ENCODE measurements at places on chromosomes 11 and 22.
A peak's percentile ranks its signal among the peaks of the same experiment; 100 is the strongest.

GRCh38 chr11:9575260-9576240 is 2.1 kb downstream of the WEE1 start:
- DNase-seq = peak; percentile 74

DNA sequence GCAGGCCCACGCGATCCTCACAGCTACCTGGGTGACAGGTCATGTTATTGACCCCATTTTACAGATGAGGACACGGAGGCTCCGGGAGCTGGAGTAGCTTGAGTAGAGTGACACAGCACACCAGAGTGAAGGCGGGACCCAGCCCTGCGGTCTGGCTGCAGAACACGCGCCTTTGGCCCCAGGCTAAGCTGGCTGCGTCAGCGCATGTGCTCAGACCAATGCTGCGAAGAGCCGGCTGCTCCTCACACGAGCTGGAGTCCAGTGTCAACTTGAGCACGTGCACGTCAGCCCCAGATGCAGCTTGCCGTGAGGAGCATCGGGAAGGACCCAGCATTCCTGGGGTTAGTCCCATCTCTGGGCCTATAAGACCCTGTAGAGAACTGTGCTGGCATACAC is 49.9 kb downstream of the SCUBE1 start:
- DNase-seq = peak; percentile 87

DNA sequence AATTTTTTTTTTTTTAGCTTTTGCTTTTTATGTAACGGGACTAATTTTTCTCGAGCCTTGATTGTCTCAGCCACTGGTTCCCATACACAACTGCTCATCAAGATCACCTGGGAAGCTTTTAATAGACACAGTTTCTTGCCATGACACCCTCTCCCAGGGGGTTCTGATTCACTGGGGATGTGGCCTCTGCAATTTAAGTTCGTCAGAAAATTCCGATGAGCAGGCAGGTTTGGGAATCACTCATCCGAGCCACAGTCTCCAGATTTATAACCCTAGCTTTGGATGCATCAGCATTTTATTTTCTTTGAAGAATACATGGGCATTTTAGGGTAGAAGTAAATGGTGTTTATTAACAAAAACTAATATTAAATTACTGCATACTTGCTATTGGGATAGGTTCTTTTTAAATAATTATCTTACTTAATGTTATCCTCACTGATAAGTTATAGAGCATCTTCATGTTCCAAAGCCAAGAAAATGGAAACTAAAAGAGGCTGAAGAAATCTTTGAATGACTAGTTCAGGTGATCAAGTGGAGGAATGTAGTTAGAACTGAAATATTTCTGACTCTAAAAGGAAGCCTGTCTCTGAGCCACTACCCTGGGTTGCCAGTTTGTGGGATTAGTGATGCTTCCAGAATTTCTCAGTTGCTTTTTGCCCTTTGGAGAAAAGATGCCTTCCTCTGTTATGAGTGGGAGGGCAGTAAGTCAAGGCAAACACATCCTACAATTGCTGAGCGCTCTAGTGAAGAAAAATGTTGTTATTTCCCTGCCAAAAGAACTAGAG is 319.0 kb downstream of the DDX10 start:
- no peak for DNase-seq

GRCh38 chr11:18367431-18367830 is 26.9 kb upstream of the LDHA start:
- DNase-seq = no peak

- DNase-seq = no peak
Measured at GRCh38 chr22:32494971-32495370, 20.4 kb downstream of the FBXO7 start.

- DNase-seq = no peak
Measured at GRCh38 chr11:39190751-39191150, 2268.7 kb downstream of the LRRC4C start.

- no peak for DNase-seq
Measured at GRCh38 chr11:83682611-83682973, 396.4 kb upstream of the CCDC90B start.

DNA sequence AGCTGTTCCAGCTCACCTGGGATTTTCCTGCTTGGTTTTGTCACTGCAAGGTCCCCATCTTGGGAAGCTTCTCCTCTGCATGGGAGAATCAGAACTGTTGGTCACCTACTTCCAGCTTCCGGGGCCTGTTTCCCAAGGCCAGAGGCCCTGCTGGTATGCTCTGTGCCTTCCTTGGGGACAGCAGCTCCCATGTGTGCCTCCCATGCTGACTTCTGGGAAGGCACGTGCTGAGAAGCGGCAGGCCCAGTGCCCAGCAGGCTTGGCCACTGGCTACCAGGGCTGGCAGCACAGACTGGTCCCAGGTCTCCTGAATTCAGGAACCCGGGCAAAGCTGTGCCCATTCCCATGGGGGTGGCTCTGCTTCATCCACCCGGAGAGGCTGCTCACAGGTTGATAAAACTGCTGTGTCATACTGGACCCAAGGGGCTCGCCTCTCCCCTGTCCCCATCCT is 33.8 kb downstream of the MYEOV start:
- DNase-seq = no peak

- no peak for DNase-seq
Measured at GRCh38 chr11:44407211-44407996, 97.5 kb upstream of the ALX4 start.

- DNase-seq = no peak
Measured at GRCh38 chr22:43096420-43096819, 7.2 kb upstream of the TTLL1 start.

- no peak for DNase-seq
Measured at GRCh38 chr11:120211522-120212258, 858 bp downstream of the OAF start.

GRCh38 chr11:104338186-104338585 is 174.2 kb upstream of the PDGFD start:
- DNase-seq = no peak
